ENCODE measurements at places on chromosomes 3 and 15.

- no peak for DNase-seq
Observed at GRCh38 chr15:77667338-77668234, 34.9 kb upstream of the LINGO1 start.

DNA sequence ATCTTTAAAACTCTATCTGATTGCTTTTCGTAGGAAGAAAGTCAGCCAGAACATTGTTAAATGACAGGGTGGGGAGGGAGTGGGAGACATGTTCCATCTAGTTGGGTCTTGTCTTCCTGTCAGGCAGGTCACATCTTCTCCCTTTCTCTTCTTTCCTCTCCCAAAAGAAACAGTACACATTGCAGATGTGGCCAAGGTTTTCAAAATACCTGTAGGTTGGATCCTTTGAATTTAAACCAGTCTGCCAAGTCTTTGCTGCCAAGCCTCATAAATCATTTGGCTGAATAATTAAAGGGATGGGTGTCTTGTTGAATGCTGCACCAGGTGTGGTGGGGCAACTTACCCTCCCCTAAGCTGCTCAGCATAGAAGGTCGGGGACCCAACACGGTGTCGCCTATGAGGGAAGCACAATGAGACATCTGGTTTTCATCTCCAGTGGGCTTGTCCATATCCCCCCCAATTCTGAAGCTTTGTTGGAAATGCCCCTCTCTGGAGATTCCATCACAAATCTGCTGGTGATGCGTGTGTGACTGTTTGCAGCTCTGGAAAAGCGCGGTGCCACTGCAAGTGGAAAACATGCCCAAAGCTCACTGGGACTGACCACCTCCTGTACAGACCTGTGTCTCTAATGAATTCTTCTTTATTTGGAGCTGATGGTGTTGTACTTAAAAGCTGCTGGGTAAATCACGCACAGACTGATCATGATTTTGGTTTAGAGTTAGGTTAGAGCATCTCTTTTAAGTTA lies 112.6 kb downstream of the FILIP1L start:
- DNase-seq = no peak

GRCh38 chr3:54182242-54182641 lies 59.9 kb downstream of the CACNA2D3 start:
- no peak for DNase-seq

DNA sequence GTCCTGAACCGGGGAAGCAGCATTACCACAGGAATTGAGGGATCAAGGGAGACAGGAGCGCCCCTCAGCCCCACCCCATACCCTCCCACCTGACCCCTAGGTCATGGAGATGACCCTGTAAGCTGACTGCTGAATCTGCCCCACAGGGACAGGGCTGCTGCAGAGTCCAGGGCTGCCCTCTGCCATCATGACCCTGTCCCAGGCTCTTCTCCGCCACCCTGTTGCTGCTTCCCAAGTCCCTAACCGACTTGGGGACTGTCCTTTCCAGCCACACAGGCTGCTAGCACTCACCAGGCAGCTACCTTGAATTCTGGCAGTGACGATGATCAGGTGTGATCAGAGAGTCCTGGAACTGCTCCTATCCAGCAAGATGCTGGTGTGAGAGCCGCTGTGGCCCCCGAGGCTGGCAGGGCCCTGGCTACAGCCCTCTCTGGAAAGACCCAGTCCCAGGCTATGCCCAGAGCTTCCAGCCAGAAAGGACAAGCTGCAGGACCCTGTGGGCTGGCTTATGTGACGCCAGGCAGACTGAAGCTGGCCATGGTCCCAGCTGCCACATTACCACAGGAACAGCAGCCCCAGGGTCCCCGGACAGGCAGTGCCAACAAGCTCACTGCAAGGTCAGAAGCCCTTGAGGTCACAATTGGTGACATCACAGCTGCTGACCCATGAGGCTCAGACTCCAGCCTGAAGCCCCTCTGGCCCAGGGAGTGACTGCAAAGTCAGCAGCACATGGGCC lies at the start of gene C3orf22:
C3orf22 (minus strand) TSS at position 597 of the 736 bp plus-strand sequence. CDS start 5,542 bp downstream, outside the sequence.
- no peak for DNase-seq

GRCh38 chr15:62976301-62976881 lies 66.2 kb upstream of the TPM1 start:
- DNase-seq = no peak

GRCh38 chr15:74808078-74808839 lies 4.4 kb upstream of the LMAN1L start:
- DNase-seq = no peak

GRCh38 chr3:142601713-142602112 lies 5.5 kb downstream of the PLS1 start:
- DNase-seq = no peak

GRCh38 chr15:34147371-34148140 lies 45.7 kb downstream of the PGBD4 start:
- DNase-seq = no peak

- DNase-seq = no peak
Observed at GRCh38 chr3:144947895-144948294, 976.3 kb downstream of the DIPK2A start.

DNA sequence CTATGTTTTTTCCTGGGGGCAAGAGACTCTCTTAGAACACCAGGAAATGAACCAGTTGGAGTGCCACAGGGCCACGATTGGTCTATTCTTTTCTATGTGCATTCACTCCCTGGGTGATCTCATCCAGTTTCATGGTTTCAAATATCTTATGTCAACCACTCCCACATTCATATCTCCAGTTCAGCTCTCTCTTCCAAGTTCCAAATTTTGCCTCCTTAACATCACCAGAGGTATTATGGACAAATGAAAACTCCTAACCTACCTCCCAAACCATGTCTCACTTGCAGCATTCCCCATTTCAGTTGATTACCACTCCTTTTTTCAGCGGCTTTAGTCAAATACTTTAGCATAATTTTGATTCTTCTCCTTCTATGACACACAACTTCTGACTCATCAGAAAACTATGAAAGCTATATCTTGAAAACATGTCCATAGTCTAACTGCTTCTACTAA lies 203.1 kb upstream of the SEMA6D start:
- DNase-seq = no peak

GRCh38 chr3:54374214-54374852 lies 252.0 kb downstream of the CACNA2D3 start:
- peak; percentile 27 for DNase-seq

GRCh38 chr3:101828276-101828675 lies 21.0 kb upstream of the NFKBIZ start:
- DNase-seq = no peak

All from activated CD8-positive, alpha-beta T cell treated with anti-CD3 and anti-CD28 coated beads for 36 hours (primary cell).